Trophoblast cell (in vitro differentiated cells and primary cell): ENCODE measurements at places on chromosomes 13 and 19.
A peak's percentile ranks its signal among the peaks of the same experiment; 100 is the strongest.

- DNase-seq, result no peak
These were observed 11.0 kb downstream of the PAF1 start for GRCh38 chr19:39379865-39380396.

DNA sequence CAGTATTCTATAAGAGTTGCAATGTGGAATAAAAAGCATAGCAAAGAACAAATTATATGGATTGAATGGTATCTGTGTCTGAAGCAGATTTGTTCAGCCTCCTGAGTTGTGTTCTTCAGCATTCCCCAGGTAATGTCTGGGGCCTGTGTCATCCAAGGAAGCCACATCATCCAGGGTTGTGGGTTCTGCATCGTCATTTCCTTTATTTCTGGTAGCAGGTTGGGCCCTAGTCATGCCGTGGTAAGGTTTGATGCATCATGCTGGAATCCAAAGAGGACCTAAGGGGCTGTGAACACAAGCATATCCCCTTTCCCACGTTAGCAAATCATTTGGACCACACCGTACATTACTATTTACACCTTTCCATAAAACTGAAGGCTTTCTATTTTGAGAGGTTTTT, 131.0 kb upstream of the ZNF91 start:
- no peak for DNase-seq

DNA sequence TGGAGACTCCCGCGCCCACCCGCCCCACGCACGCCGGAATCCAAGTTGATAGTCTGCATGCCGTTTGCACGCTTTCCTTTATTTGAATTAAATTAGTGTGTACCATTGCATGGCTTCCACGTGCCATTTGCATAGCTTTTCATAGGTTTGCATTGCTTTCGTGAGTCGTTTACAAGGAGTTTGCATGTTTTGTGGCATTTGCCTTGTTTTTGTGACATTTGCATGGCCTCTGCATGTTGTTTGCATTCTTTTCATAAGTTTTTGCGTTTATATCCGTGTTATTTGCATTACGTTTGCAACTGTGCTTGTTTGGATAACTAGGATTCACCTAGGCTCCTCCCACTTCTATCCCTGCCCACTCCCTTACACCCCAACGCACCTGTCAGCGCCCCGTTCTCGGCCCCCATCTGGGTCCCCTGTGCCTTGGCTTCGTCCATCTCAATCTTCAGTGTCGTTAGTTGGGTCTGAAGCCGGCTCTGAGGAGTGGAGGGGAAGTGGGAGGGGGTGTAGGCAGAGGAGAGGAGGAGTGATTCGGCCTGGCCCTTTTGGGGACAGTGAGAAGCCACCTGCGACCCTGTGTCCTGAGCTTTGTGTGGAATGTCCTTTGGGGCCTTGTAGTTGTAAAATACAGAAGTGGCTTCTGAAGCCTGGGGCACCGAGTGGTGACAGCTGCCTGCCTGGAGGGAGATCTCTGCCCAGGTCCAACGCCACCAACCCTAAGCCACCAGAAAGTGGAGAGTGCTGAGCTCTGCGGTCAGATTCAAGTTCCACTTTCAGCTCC, 2.4 kb downstream of the CCDC194 start:
- no peak for DNase-seq

- peak; percentile 51 for DNase-seq
These were observed 46.3 kb upstream of the ZNF730 start for GRCh38 chr19:23070353-23071146.

DNA sequence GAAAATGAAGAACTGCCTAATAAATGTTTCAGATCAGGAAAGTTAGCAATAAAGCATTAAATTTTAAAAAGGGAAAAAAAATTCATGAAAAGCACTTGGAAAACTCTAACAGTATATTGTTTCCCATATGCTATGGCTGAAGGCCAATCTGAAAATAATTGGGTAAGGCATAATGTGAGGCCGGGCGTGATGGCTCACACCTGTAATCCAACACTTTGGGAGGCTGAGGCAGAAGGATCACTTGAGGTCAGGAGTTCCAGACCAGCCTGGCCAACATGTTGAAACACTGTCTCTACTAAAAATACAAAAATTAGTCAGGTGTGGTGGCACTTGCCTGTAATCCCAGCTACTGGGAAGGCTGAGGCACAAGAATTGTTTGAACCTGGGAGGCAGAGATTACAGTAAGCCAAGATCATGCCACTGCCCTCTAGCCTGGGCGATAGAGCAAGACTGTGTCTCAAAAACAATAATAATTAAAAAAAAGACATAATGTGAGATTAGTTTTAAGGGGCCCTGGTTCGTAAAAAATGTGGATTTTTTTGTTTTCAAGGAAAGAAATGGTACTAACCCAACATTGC, 15.2 kb downstream of the INTS6 start:
- DNase-seq, result no peak

DNA sequence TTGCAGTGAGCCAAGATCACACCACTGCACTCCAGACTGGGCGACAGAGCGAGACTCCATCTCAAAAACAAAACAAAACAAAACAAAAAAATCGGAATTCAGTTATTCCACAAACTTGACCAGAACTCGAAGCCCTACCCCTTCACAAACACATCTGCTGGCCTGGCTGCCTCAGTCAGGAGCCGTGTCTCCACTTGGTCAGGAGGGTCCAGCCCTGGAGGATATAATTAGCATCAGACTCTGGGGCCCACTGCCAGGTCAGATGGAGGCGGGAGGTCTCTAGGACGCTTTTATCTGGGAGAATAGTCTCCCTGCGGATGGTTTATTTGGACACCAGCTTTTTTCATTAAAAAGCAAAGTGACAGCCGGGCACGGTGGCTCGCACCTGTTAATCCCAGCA, 8.0 kb downstream of the ELL start:
- peak; percentile 65 for DNase-seq
